ENCODE measurements at places on chromosomes 13 and 19.

DNA sequence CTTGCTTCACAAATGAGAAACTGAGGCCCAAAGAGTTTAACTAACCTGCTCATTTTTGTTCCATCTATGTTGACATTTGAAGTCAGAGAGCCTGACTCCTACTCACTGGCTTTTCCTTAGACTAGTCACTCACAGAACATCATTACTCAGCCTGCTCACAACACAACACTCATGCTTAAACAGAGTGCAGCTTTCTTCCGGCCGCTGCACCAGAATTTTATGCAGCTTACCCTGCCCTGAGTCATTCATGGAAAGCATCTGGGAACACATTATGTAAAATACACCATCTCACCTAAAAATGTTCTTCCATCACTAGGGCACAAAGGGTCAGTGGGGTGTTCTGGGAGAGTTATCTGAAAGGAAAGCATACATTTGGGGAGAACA is 303.4 kb downstream of the SPRY2 start:
- DNase-seq, result no peak

DNA sequence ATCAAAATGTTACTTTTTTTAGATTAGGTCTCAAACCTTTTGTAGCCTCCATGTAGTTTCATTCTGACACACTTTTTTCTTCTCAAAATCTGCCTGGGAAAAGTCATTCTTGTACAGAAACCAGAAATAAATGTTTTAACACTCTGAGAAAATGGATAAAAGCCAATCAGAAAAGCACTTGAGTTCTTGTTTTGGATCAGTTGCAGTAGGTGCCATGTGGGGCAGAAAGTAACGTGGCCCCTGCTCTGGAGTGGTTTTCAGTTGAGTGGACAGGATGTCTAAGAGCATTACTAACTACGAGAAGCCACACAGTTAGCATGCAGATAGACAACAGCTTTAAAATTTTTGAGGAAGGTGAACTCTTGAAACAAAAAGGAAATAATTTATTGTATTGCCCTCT is 19.1 kb downstream of the GPR183 start:
- DNase-seq, result no peak

DNA sequence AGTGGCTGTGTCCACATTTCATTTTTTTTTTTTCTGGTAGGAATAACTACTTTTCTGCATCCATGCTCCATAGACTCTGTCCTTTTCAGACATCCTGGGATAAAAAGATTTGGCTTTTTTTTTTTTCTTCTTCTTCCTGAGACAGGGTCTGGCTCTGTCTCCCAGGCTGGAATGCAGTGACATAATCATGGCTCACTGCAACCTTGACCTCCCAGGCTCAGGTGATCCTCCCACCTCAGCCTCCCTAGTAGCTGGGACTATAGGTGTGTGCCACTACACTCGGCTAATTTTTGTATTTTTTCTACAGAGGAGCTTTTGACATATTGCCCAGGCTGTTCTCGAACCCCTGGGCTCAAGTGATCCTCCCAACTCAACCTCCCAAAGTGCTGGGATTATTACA is 4.1 kb upstream of the ICAM3 start:
- no peak for DNase-seq

- no peak for DNase-seq
Measured at GRCh38 chr13:51920267-51920666, 58.5 kb downstream of the CCDC70 start.

GRCh38 chr19:10797078-10797477 is 38.9 kb downstream of the TMED1 start:
- peak; percentile 4 for DNase-seq

- no peak for DNase-seq
Measured at GRCh38 chr13:67651908-67652465, 421.9 kb upstream of the PCDH9 start.

GRCh38 chr19:38993271-38993670 is 17.7 kb upstream of the FBXO17 start:
- DNase-seq, result no peak

GRCh38 chr13:46530084-46530935 is 22.7 kb upstream of the LRCH1 start:
- no peak for DNase-seq

GRCh38 chr19:3441089-3441985 is 39.0 kb downstream of the SMIM24 start:
- no peak for DNase-seq

DNA sequence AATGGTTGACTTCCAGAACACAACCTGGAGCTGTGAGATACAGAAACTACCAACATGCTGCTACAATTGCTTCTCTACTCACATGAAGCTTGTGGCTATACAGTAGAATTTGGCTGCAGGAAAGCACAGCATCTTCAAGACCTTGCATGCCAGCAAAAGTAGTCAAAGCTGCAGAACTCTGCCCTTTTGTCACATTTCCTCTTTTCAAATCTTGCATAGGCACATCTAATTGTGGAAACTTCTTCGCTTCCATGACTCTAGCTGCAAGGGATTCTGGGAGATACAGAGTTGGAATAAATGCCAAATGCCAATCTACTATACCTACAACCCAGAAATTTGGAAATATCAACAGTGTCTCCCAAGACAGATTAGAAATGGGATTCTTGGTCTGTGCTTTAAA is 462.2 kb downstream of the FOXO1 start:
- DNase-seq, result no peak

DNA sequence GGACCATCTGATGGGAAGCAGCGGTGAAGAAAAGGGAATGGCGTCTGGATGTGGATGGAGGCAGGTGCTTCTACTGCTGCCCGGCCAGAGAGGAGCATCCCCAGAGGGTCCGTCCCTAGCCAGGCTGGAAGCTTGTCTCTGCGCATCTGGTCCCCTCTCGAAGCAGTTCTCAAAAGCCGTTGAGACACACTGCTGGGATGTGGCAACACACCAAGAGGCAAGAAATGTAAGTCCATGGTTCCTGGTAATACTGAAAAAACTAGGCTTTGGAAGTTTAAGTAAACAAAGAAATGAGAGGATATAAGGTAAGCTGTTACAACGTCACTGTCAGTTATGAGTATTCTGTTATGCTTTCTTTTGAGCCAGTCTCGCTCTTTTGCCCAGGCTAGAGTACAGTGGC is 15.1 kb upstream of the FFAR2 start:
- DNase-seq, result no peak

GRCh38 chr19:30739394-30739793 is 367.2 kb downstream of the ZNF536 start:
- no peak for DNase-seq

DNA sequence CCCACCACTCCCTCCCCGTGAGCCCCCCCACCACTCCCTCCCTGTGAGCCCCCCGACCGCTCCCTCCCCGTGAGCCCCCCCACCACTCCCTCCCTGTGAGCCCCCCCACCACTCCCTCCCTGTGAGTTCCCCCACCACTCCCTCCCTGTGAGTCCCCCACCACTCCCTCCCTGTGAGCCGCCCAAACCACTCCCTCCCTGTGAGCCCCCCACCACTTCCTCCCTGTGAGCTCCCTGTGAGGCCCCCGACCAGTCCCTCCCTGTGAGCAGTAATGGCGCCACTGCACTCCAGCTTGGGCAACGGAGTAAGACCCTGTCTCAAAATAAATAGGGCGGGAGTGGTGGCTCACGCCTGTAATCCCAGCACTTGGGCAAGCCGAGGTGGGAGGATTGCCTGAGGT is 9.9 kb downstream of the ABCA7 start:
- no peak for DNase-seq

DNA sequence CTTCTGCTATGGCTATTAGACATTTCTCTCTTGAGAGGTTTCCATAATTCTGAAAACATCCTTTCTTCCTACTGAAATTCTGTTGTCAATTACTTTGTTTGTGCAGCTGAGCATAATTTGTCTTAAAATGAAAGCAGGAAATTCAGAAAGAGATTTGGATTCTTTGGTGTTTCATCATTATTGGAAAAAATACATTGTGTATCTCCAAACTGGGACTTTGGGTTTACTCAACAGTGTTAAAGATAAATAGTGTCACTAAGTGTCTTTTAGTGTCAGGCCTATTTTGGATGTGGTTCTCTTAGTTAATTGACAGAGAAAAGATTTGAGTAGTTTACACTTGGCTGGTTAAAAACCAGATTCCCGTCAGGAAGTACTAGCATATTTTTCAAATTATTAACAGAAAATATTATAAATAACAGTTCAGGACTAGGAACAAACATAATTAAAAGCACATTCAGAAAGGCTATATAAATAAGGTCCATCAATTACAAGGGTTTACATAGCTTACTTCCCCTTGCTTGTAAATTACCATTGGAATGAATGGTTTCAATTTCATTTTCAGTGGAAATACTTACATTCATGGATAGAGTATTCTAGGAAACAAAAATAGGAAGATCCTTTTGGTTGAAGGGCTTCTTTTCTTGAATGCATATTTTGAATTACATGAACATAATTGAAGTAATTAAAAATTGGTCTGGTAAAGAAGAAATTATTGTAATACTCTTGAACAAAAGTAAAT is 483.1 kb downstream of the GPC6 start:
- no peak for DNase-seq

- peak; percentile 27 for DNase-seq
Measured at GRCh38 chr13:49220036-49220855, at the start of gene MLNR. TSS of gene MLNR (plus strand) at chr13:49220338. CDS start at chr13:49220338, 0 bp downstream.

DNA sequence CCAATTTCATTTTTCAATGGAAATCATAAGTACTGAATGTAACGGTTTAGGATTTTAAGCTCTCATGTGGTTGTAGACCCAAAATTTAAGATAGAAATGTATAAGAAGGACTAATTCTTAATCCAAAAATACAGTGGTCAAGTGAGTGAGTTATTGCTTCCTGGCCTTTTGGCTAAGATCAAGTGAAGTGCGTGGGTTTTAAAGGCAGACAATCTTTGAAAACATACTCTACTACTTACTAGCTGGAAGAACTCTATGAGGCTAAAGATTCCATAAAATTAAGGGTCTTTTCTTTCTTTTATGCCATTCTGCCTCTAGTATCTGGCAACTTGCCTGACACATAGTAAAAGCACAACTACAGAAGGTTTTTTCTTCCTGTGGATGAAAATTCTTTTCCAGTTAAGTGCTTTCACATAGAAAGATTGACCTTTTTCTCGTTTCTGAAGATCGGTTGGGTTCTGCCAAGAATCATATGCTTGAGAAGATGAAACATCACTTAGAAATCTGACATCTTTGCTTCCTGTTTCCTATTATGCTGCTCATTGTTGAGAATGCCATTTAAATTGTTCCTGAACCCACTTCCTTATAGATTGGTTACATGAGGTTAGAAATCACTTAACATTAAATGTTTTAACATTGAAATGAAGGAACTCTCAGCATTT is 26.4 kb upstream of the SCEL start:
- DNase-seq, result no peak

DNA sequence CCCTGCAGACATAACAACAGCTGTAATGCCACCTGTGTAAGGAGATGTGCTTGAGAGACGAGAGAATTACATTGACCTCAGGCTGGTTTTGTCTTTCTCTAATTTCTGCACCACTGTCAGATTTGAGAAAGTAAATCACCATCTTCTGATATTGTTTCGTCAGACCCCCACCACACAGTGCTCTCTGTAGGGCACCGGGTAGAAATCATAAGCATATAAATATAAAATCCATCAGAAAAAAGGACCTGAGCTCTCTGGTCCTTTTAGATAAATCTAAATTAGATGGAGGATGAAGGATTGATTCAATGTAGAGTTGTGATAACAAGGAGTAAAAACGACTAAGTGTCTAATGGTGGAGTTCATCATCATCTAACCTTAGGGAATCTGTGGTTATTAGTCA is 1981.0 kb upstream of the PRR20A start:
- DNase-seq, result no peak

DNA sequence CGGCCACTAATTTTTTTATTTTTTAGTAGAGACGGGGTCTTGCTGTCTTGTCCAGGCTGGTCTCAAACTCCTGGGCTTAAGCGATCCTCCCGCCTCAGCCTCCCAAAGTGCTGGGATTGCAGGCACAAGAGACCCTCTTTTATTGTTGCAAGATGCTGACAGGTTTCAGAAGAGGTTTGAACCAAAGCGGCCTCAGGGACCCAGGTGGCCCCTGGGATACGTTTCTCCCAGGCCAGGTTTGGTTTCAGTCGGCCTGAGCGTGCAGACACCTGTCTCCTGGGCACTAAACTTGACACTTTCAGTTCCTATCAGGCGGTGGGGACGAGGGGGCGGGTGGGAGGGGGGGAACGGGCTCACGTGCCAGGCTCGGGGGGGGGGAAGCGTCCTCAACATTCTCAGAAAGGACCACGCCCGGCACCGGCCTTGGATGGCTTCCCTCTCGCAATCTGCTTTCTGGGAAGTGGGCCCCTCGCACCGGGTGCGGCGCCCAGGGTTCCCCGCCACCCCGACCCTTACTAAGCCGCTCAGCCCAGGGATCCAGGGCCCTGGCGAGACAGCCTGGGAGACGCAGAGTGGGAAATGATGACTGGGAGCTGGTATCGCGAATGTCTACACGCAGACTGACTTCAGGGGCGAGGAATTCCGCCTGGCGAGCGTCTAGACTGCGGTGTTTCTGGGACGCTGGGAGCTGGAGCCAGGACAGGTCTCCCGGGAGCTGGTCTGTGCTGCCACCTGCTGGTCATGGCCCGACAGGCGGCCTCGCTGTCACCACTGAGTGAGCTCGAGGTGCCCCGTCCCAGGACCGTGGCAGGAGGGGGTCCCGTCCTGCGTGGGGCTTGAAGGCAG is 91.6 kb downstream of the GNG7 start:
- DNase-seq, result peak; percentile 91

GRCh38 chr19:4624733-4625362 is 14.5 kb upstream of the TNFAIP8L1 start:
- no peak for DNase-seq

GRCh38 chr13:45315520-45316167 is 25.3 kb downstream of the TPT1 start:
- no peak for DNase-seq

DNA sequence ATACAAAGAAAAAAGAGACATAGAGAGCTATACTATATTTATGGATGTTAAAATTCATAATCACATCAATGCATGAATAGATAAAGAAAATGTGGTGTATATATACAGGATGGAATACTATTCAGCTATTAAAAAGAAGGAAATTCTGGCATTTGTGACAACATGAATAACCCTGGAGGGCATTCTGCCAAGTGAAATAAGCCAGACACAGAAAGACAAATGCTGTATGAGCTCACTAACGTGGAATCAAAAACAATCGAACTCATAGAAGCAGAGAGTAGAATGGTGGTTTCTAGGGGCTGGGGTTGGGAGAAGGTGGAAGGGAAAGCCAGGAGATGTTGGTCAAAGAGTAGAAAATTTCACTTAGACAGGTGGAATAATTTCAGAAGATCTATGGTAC is 24.0 kb downstream of the UTP14C start:
- DNase-seq, result no peak

DNA sequence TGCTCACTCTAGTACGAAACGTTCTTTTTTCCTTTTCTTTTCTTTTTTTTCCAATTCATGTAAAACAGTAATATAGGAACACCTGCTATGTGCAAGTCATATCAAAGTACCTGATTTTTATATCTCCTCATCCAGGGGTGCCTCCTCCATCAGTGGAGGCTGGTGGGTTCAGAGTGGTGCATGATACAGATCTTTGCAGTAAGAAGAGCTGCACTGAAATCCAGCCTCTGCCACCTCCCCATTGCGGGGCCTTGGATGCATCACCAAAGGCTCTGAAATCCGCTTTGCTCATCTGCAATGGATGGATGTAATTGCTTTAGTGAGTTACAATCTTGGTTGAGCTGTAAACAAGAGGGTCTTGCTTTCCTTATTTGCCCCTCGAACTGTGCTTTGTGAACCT is 38.3 kb downstream of the GPR12 start:
- DNase-seq, result no peak

All from stimulated activated CD4-positive, alpha-beta T cell treated with anti-CD3 and anti-CD28 coated beads, Interleukin-12 subunit alpha, Interleukin-12 subunit beta, amount 100 ng/mL, for 4 hours (primary cell).